Amniotic epithelial cell (primary cell): ENCODE measurements at places on chromosomes 1 and 21.
A peak's percentile ranks its signal among the peaks of the same experiment; 100 is the strongest.

GRCh38 chr1:204295671-204296070, 64.1 kb downstream of the PLEKHA6 start:
- peak; percentile 53 for DNase-seq

DNA sequence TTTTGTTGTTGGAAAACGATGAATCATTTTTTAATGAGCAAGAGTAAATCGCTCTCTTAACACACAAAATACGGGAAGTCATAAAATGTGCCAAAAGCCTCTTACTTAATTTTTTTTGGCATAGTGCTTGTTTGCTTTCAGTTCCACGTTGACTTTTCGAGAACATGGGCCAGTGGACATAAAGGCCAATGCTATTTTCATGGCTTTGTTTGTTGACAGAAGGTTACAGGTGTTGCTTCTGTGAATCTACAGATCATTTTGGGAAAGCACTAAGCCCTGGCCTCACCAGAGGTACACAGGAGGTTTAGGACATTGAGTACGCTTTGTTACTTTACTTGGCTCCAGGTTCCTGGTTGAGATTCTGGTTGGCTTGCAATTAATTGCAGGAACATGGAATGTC, 199.4 kb upstream of the HMCN1 start:
- DNase-seq: no peak

DNA sequence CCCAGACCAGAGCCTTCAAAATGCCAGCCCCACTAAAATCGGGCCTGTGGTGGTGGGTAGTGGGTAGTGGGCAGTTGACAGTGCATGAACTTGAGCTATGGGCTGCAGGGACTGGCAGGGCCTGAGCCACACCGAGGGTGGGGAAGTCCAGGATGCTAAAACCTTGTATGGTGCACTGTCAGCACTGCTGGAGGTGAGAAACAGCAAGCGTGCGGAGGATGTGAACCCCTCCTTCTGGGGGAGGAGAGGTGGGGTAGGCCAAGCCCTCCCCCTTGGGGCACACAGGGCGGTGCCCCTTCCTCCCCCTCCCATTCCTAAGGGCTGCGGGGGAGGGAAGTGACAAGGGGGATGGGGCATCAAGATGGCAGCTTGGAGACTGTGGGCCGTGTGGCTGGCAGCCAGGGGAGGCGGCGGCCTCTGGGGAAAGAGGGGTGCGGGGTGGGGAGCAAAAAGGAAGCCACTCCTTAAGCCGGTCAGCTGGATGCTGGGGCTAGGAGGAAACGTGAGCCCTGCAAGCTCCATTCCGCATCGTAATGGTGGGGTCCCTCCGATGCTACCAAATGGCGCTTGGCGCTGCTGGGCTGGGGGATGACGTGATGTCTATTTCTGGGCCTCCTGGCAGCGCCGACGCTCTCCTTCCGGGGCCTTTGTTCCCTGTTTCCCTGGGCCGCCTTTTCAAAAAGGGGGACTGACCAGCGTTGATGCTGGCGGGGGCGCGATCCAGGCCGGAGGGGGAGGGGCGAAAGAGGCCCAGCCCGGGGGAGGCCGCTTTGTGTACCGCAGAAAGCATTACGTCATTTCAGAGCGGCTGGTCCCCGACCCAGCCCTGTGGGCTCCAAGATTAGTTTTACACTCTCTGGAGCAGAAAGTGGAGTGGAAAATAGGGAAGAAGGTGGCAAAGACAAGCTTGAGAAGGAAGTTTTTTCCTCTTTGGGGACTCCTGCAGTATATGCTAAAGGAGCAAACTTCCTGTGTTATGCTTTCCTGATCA, 809 bp downstream of the SYT11 start:
- peak; percentile 66 for DNase-seq

- DNase-seq: no peak
Observed at GRCh38 chr1:161720956-161721737, at the start of gene FCRLB. FCRLB (plus strand) TSS chr1:161721544; CDS start chr1:161722673, 1,129 bp downstream.

DNA sequence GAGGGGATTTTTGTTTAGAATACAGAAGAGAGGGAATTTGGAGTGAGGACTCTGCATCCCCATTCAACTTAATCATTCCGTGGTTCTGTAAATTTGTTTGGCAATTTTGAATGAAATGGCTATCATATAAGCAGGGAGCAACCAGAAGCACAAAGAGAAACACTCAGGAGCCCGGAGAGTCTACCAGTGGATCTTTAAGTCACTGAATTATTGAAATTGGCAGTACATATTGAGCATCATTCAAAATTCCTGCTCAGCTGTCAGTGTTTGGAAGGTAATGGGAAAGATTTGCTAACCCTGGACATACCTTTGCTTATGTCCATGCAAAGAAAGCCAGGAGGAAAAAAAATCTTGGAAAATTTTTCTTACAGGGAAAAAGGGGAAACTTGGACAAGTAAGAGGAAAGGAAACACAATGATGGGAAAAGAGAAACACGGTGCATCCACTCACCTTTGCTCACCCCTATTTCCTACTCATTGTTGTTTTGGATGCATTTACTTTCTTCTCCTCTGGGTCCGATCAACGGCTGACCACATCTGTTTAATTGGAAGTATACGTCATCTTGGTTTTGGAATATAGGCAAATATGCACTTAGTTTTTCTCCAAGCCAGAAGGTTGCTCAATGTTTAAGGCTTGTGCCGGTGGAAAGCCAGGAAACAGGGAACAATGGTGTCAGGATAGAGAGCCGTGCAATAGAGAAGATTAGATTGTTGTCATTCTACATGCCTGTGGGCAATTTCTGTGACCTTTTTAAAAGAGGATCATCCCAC, 243.0 kb upstream of the LYPLAL1 start:
- peak; percentile 81 for DNase-seq

DNA sequence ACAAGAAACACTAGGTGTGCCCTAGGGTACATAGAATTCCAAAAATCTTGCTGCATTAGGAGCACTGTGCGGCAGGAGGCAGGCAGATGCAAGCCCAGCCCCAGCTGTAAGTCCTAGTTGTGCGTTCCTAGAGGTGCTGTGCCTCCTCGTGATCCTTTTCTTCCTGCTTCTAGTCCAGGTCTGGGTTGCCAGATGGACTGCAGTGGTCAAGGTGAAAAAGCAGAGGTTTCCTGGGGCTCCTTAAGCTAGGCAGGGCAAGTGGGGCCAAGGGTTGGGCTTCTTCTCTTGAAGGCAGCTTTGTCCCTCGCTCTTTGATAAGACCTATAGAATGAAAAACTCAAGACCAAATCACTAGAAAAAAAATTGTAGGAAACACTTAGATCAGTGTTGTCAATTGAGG, 21.6 kb upstream of the SLC45A3 start:
- no peak for DNase-seq

GRCh38 chr1:55658917-55659316, 443.8 kb upstream of the USP24 start:
- no peak for DNase-seq

DNA sequence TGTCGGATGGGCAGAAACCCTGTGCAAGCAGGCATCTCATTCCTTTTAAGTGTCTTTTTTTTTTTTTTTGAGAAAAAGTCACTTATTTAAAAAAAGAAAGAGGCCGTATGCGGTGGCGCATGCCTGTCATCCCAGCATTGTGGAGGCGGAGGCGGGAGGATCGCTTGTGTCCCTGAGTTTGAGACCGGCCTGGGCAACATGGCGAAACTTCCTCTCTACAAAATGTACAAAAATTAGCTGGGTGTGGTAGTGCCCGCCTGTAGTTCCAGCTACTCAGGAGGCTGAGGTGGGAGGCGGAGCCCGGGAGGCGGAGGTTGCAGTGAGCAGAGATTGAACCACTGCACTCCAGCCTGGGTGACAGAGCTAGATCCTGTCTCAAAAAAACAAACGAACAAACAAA, 1.7 kb downstream of the GPR137B start:
- no peak for DNase-seq

- DNase-seq: no peak
Observed at GRCh38 chr1:179870870-179871269, 6.7 kb downstream of the TOR1AIP2 start.

- DNase-seq: no peak
Observed at GRCh38 chr1:101960142-101960541, 36.6 kb downstream of the OLFM3 start.

DNA sequence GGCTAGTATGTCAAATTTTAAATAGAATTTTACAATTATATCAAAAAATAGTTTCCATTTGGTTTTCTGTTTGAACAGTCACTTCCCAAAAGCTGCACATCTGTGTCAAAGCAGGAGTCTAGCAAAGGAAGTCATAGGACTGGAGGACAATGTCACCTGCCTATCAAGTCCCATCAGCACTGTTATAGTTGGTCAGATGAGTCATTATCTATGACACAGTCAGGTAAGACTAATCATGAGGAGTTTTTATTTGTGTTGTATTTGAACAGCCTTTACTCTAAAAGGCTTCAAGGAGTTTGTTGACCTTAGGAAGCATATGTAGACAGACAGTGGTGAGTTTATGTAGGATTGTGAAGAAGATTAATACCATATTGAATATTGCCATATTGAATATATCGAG, 74.2 kb upstream of the QSOX1 start:
- no peak for DNase-seq

GRCh38 chr1:229191066-229191674, 79.7 kb upstream of the RAB4A start:
- peak; percentile 48 for DNase-seq

GRCh38 chr1:26771643-26772321, 16.0 kb upstream of the PIGV start:
- peak; percentile 99 for DNase-seq

GRCh38 chr1:45913731-45914501, 110.5 kb downstream of the MAST2 start:
- DNase-seq: no peak

GRCh38 chr1:153509036-153509435, 26.8 kb downstream of the S100A6 start:
- DNase-seq: no peak

DNA sequence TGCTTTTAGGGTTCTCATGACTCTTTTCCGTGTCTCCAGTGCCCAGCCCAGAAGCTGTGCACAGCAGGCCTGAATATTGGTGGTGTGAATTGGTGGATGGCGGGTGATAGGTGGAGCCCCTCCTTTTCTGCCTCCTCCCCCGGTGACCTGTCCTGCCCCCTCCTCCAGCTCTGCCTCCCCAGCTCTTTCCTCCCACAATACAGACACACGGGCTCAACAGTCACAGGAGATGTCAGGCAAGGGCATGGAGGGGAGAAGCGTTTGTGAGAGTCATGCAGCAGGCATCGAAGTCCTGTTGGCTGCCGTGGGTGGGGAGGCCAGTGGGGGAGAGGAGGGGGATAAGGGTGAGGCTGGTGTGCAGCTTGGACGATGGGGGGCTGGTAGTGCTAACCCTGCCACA, 17.3 kb upstream of the TTC4 start:
- no peak for DNase-seq

GRCh38 chr1:180218806-180219765, 11.0 kb upstream of the LHX4 start:
- DNase-seq: no peak

GRCh38 chr1:24032981-24033380, 52.9 kb upstream of the SRSF10 start:
- DNase-seq: no peak

DNA sequence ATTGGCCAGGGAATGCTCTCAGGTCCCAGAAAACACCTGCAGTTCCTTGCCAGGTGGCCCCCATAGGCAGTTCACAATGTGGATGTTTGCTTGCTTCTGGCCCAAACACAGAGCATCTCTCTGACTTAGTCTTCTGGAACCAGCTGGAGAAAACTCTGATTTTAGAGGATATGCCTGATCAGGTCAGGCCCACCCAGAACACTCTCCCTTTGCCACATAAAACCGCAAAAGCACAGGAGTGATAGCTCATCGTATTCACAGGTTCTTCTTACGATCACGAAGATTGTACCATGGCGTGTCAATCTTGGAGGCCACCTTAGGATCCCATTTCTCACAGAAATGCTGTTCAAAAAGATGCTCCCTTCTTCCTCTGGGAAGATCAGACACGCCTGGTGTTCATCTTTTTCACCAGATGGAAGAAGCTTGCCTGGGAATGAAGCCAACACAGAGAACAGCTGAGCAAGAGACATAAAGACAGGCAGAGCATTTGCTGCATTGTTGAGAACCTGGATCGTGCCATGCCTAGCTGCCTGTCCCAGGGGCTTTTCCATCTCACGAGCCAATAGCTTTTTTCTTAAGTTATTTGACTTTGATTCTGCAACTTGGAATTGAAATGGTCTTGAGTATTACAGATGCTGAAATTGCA, 11.6 kb upstream of the CD247 start:
- DNase-seq: peak; percentile 27

GRCh38 chr1:85936470-85936869, 220.1 kb downstream of the COL24A1 start:
- no peak for DNase-seq

DNA sequence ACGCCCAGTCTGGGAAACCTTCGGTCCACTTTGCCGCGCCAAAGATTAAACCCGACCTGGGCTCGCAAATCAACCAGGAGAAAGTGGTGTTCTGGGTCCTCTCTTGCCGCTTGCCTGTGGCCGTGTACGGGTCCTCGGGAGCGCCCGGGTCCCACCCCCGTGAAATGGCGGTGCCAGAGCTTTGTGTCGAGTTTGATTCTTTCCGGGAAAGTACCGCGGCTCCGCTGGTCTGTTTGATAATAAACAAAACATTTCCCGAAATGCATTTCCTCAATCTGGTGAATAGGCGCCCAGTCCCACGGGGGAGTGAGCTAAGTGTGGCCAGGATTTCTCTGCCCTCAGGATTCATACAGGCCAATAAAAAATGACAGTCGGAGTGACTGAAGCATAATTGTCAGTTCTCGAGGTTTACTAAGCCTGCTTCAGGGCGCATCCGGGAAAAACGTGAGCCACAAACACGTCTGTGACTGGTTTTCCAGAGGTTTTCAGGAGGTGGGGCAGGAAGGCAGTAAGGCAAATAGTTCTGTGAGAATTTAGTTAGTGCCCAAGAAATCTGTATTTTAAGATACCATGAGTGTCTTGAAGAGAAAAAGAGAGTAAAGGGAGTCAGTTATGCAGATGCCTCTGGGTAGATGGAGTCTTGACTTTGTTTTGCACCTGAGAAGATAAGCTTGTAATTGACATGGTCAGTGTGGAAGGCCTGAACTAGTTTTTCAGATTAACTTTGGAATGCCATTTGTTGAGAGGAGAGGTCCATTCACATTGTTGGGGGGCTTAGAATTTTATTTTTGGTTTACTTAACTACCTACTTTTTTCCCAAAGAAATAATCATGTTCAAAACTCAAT, 675 bp downstream of the IFNAR1 start:
- DNase-seq: peak; percentile 73

- no peak for DNase-seq
Observed at GRCh38 chr1:174013864-174014418, 8.2 kb downstream of the RC3H1 start.

- DNase-seq: no peak
Observed at GRCh38 chr1:19976317-19977003, 3.0 kb downstream of the PLA2G2A start.

- no peak for DNase-seq
Observed at GRCh38 chr1:60073605-60074278, at the start of gene C1orf87. C1orf87 (minus strand) TSS chr1:60073770; CDS start chr1:60072643, 1,127 bp downstream.
